SJCRH30 (cell line): ENCODE measurements at places on chromosomes 6 and 20. TPM values are rescaled to one million over a fixed set of nuclear protein-coding genes. Genes with fewer than 3 reads are reported as not detected.

C6orf52 gene
- total RNA-seq: not detected in 2 replicates

GRCh38 chr6:157999168-158000051 is 17.7 kb downstream of the SYNJ2 start:
- H3K36me3 ChIP-seq: no peaks in the 10 kb centered on the region
- peaks cover 24% of the 10 kb centered on the region for H3K4me1 ChIP-seq
- DNase-seq: no peak
- no peak overlapping the region for H3K4me3 ChIP-seq

GRCh38 chr6:74749211-74750147 is 456.4 kb downstream of the COL12A1 start:
- no peak overlapping the region for H3K4me3 ChIP-seq
- no peaks in the 10 kb centered on the region for H3K27me3 ChIP-seq
- no peaks in the 10 kb centered on the region for H3K36me3 ChIP-seq
- DNase-seq: no peak

DNA sequence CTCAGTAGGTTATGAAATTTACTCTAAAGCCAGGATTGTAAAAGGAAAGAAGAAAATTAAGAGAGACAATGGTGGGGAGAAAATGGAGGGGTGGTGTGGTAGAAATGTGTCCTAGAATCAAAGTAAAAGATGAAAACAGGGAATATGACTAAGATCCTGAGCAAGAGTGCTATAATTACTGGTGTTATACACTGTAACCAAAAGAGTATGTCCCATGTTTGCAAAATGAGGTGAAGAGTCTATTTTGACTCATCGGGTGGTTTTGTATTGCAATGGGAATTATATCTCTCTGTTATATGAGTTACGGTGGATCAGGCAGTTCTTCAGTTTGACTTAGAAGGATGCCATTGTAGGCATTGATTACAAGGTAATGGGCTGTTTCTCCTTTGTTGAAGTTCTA is 8.5 kb downstream of the L3MBTL3 start:
- no peak overlapping the region for H3K4me3 ChIP-seq
- no peak overlapping the region for H3K27ac ChIP-seq
- H3K4me1 ChIP-seq: no peaks in the 10 kb centered on the region
- H3K27me3 ChIP-seq: no peaks in the 10 kb centered on the region
- no peaks in the 10 kb centered on the region; the same call in 1 of the 2 replicates for H3K36me3 ChIP-seq
- DNase-seq: no peak

IFNGR1 gene
- total RNA-seq: 27.3 and 28.1 TPM in 2 replicates
